Stimulated activated CD8-positive, alpha-beta memory T cell treated with anti-CD3 and anti-CD28 coated beads, Interleukin-2, amount 100 ng/mL, for 1 hour (primary cell): ENCODE measurements at places on chromosomes 3 and 15.

DNA sequence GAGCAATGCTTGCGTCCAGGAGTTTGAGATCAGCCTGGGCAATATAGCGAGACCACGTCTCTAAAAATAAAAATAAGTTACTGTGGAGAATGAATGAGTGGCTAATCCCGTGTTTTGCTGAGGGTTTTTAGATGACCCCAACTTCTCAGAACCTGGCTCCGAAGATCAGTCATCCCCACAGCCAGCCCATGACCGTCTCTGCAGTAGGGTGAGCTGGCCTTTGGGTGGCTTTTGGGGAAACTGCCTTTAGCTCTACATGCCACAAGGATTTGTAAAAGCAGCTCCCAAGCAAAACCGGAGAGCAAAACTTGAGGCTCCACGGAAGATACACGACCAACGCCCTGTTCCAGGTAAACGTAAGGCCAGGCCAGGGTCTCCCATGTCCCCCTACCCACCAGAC is 39.2 kb upstream of the TFRC start:
- DNase-seq: no peak

- no peak for DNase-seq
These were observed 94.5 kb downstream of the P3H2 start for GRCh38 chr3:190026154-190026553.

DNA sequence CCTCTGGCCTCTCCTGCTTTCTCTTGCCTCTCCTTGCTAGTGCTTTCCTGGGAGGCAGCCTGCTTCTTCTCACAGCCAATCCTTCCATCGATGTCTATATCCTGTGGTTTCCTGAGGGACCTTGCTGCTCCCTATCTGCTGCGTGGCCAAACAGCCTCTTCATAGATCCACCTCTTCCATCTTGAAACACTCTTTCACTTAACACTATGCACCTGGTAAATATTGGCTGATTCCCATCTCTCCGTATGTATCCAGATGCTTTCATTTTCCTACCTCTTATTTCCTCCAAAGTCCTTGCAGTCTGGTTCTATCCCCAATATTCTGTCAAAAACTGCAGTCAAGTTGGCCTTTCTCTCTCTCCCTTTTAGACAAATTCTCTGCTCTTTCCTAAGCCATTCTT is 205.2 kb upstream of the CFAP20DC start:
- DNase-seq: no peak

- no peak for DNase-seq
These were observed 79.8 kb upstream of the NR2E3 start for GRCh38 chr15:71730277-71731144.

DNA sequence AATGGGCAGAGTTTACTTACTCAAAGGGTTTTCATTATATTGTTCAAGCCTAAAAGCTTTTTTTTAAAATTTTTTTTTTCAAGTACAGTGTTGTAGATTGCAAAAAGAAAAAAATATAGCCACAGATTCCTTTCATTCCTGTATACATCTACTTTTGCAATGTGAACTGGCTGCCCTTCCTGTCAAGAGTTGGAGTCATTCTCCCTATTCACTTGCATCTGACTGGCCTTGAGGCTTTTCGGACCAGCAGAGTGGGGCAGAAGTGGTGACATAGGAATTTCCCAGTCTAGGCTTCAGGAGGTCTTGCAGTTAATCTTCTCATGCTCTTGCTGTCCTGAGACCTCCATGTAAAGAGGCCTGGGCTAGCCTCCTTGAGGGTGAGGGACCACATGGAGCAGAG is 218.3 kb upstream of the CFAP20DC start:
- no peak for DNase-seq

- DNase-seq: no peak
These were observed 2.6 kb downstream of the ITIH1 start for GRCh38 chr3:52779837-52780585.

GRCh38 chr3:38689346-38689745 is 39.9 kb upstream of the SCN5A start:
- DNase-seq: no peak

DNA sequence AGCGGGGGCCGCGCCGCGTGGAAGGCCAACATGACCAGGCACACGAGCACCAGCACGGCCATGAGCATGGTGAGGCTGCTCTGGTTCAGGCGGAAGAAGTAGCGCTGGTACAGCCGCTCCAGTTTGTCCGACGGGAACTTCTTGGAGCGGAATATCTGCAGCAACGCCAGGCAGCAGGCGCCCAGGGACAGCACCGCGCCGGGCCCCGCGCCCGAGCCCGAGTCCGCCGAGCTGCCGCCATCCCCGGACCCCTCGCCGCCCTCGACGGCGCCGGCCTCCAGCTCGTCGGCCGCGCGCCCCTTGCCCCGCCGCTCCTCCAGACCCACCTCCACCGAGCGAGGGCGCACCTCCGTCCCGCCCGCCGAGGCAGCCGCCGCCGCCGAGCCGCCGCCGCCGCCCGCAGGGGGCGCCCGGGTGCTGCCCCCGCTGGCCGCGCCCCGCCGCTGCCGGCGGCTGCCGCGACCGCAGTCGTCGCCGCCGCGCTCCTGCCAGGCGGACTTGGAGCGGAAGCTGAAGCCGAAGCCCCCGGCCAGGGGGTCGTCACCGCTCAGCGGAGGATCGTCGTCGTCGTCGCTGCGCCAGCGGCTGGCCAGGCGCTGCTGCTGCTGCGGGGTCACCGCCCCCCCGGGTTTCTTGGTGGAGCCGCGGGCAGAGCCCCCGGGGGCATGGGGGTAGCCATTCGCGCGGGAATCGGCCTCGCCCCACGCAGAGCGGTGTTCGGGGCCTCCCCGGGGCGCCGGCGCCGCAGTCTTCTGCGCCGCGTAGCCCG is 957 bp downstream of the ADCY5 start:
- no peak for DNase-seq

DNA sequence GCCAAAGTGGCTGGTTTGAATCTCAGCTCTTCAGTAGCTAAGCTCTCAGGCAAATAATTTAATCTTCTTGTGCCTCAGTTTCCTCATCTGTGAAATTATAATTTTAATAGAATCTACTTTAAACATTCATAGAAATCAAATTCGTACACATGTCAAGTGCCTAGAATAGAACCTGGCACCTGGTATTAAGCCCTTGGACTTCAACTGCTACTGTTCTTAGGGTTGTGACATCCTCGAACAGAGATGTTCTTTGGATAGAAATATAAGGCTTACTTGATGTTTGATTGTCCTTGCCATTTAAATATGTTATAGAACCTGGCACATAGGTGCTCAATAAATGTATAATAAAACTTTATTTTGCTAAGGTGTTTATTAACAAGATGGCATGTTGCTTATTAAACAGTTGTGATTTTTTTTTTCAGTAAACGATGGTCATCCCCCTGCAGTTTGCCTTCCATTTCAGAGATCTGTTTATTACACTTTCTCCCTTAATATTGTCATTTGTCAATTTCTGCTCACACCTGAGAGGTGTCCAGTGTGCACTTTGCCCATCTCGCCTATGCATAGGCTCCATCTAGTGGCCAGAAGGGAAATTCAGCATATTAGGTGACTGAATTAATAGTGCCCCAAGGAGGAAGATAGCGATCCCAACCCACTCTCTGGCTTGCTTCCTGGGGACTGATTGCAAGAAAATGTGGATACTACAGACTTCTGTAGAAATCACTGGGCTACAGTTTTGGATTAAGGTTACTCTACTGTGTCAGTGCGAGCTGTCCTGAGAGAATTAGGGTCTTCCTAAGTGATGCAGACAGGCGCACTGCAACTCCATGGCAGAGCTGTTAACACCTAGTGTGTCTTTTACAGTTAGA is 10.7 kb downstream of the IGF1R start:
- DNase-seq: no peak

GRCh38 chr3:66472313-66473134 is 28.3 kb downstream of the LRIG1 start:
- DNase-seq: no peak
